ENCODE measurements at places on chromosomes 5 and 9. TPM values are rescaled to one million over a fixed set of nuclear protein-coding genes. Genes with fewer than 3 reads are reported as not detected.

DNA sequence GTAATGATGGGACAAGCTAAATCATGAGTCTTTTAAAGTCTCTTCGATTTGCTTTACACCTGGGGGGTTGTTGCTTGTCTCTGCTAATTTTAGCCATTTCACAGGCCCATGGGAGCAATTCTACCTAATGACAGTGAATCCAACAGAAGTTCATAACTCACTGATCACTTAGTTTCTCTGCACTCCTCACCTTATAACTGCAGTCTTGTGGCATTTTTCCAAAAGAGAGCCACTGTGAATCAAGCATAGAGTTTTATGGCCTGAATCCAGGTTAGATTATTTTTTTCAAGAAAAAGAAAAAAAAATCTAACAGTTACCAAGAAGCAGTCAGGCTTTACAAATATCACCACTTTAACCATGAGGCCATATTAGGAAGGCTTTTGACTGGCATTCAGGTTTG, 1.5 kb upstream of the IL7R start:
- H3K4me3 ChIP-seq, result no peak overlapping the region
- no peak for DNase-seq
- no peaks in the 10 kb centered on the region for H3K27me3 ChIP-seq
- H3K27ac ChIP-seq, result no peak overlapping the region
- H3K36me3 ChIP-seq, result no peaks in the 10 kb centered on the region

DNA sequence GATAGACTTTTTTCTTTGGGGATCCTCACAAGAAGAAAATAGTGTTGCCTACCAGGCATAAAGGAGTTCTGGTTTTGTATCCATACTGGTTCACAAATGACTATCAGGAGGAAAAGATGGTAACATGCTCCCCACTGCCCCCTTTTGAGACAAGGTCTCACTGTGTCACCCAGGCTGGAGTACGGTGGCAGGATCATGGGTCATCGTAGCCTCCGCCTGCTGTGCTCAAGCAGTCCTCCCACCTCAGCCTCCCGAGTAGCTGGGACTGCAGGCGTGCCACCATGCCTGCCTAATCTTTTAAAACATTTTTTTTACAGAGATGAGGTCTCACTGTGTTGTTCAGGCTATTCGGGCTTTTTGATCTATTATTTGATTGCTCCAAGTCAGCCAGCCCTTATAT, 99.3 kb downstream of the TRIO start:
- no peak for DNase-seq
- no peaks in the 10 kb centered on the region for H3K27me3 ChIP-seq
- H3K36me3 ChIP-seq, result no peaks in the 10 kb centered on the region
- no peak overlapping the region for H3K27ac ChIP-seq

DNA sequence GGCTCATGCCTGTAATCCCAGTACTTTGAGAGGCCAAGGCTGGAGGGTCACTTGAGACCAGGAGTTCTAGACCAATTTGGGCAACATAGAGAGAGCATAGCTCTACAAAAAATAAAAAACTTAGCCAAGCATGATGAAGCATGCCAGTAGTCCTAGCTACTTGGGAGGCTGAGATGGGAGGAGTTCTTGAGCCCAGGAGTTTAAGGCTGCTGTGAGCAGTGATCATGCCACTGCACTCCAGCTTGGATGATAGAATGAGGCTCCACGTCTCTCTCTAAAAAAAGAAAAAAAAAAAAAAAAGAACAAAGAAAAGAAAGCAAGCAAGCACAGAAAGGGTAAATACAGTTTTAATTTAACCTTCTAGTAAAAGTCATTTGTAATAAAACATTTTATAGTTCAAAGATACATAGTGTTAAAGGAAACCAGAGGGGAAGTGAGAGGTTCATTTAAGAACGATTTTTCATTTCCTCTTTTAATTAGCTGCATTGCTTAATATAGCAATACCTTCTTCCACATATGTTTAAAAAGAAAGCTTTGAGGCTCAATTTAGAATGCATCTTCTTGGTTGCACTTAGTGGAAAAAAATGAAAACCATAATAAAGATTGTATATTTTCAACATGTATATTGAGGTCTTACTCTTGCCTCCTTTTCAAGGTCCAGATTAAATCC, 14.9 kb downstream of the GAPT start:
- no peak for DNase-seq
- H3K27me3 ChIP-seq, result no peaks in the 10 kb centered on the region
- no peak overlapping the region for H3K27ac ChIP-seq
- no peaks in the 10 kb centered on the region for H3K36me3 ChIP-seq
- H3K4me3 ChIP-seq, result no peak overlapping the region

- H3K36me3 ChIP-seq, result no peaks in the 10 kb centered on the region
- DNase-seq, result no peak
- H3K27ac ChIP-seq, result no peak overlapping the region
- no peaks in the 10 kb centered on the region for H3K27me3 ChIP-seq
- no peak overlapping the region for H3K4me3 ChIP-seq
Measured at GRCh38 chr5:134590992-134591659, 41.5 kb downstream of the SAR1B start.

- H3K4me1 ChIP-seq, result no peaks in the 10 kb centered on the region
- H3K27ac ChIP-seq, result no peak overlapping the region
- H3K4me3 ChIP-seq, result no peak overlapping the region
- no peaks in the 10 kb centered on the region for H3K36me3 ChIP-seq
- H3K27me3 ChIP-seq, result no peaks in the 10 kb centered on the region
Measured at GRCh38 chr5:159850160-159850559, 66.1 kb upstream of the ADRA1B start.

DNA sequence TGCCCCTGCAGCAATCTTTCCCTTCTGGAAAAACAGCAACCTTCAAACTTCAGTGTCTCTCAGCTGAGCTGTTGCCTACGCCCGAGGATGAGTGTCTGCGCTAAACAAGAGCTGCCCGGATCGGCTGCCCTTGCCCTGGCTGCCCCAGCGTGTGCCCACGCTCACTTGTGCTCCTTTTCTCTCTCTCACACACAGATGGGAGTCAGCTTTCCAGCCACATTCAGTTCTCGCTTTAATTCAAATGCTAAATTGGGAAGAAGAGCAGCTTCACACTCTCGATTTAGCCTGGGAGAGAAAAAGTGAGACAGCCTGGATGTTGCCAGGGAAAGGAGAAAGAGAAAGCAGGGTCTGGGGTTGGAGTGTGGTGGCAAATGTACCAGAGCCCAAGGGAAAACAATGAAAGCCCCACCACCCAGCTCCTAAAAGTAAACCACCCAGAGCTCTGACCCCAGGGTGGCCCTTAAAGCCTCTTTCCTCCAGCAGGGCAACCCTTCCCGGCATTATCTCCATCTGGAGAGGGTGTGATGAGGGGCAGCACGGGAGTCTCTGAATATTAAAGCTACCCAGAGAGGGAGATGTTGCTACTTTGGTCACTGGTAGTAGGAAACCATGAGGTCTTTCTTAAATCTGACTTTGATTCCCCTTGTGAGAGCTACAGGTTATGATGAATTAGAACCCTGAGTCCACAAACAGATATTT, 9.9 kb upstream of the EGR1 start:
- no peak for DNase-seq
- H3K36me3 ChIP-seq, result no peaks in the 10 kb centered on the region
- H3K4me3 ChIP-seq, result no peak overlapping the region

The UNC5A gene
- 3.1 TPM for total RNA-seq

The SPATA31E1 gene
- total RNA-seq, result not detected

The HINT2 gene
- 16.3 TPM for total RNA-seq

The EGFLAM gene
- 124 TPM for total RNA-seq

Measured in spinal cord (tissue), 10 donors.